ENCODE measurements at places on chromosomes 1 and 21. TPM values are rescaled to one million over a fixed set of nuclear protein-coding genes. Genes with fewer than 3 reads are reported as not detected.

DNA sequence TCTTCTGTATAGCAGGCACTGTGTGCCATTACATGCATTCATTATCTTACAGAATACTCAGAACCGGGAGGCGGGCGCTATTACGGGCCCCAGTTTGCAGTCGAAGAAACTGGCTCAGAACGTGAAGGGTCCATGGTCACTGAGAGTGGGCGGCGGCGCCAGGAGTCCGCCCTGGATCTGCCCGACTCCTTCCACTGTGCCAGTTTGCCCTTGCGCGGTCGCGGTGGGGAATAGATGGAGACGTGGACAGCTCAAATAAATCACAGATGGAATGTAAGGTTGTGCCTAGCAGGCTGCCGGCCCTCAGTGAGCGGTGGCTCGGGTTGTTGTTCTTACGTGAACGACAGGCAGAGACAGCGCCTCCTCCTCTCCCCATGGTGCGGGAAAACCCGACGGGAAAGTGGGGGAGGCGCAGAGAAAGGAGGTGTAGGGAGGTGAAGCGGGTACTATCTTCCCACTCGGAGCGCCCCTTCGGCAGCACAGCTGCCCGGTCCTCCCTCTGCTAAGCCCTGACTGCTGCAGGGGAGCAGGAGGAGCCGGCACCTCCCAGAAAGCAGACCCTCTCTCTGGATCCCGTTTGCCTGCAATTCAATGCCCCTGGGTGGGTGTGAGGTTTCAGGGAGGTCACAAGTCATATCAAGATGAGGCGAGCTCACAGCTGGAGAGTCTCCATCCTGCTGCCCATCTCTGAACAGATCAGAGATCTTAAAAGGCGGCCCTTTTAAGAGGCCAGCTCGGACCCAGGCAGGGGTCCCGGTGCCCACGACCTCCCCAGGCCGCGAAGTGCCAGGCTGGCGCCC lies 1.1 kb downstream of the COL9A2 start:
- DNase-seq, result no peak

DNA sequence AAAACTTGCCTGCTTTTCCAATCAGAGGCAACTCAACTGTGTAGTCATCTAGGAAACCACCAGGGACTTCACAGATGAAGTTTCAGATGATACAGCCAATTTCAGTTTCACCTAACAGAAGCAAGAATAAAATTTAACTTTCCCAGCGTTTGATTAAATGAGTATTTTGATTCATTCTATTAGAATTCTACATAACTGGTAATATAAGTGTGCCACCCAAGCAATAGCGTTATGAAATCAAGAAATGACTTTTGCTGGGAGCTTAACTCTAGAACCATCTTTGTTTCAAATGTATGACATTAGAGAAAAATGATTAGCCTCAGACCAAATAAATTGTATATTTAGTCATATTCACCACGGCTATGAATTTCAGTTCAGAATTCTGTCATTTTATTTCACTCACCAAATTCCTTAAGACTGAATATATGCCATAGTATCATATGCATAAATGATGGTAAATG lies 239.3 kb downstream of the NRIP1 start:
- no peak for DNase-seq

DNA sequence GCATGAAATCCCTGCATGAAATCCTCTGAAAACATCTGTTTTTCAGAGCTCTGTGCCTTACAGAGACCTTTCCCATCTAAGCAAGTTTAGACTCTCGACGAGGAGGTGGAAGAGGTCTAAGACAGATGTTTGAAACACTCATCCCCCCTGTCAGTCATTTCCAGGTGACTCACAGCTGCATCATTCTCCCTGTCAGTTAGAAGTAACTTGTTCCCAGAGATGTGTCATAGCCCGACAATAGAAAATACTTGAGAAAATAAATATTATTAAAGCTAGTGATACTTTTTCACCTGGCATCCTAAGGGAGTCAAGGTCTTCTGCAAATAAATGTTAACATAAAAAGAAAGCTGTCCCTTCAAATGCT lies 41.6 kb upstream of the SEC16B start:
- peak; percentile 56 for DNase-seq

DNA sequence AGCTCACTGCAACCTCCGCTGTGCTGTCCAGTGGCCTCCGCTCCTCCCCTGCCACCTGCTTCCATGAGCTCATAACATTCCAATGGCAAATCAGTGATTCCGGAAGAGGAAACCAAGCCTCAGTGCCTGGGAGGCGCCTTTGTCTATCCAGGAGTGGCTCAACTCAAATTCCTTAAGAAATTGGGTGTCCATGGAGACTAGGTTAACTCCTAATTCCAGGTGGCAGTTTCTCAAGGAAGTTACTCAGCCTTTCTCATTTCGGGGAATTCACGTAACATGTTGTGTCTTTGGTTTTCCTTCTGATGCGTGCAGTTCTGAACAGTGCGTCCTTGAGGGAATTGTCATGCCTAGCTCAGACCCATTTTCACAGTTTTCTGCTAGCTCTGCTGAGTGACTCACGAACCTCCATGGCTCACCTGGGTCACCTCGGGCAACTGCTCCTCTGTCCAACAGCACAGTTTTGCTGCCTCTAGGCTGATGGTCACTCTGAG lies 89.9 kb upstream of the DSCAM start:
- DNase-seq, result no peak

- DNase-seq, result no peak
Measured at GRCh38 chr21:45817345-45817744, 164.2 kb upstream of the COL6A1 start.

GRCh38 chr1:222165629-222166028 lies 382.3 kb downstream of the HHIPL2 start:
- no peak for DNase-seq

GRCh38 chr1:9729523-9729922 lies 78.0 kb downstream of the PIK3CD start:
- no peak for DNase-seq

DNA sequence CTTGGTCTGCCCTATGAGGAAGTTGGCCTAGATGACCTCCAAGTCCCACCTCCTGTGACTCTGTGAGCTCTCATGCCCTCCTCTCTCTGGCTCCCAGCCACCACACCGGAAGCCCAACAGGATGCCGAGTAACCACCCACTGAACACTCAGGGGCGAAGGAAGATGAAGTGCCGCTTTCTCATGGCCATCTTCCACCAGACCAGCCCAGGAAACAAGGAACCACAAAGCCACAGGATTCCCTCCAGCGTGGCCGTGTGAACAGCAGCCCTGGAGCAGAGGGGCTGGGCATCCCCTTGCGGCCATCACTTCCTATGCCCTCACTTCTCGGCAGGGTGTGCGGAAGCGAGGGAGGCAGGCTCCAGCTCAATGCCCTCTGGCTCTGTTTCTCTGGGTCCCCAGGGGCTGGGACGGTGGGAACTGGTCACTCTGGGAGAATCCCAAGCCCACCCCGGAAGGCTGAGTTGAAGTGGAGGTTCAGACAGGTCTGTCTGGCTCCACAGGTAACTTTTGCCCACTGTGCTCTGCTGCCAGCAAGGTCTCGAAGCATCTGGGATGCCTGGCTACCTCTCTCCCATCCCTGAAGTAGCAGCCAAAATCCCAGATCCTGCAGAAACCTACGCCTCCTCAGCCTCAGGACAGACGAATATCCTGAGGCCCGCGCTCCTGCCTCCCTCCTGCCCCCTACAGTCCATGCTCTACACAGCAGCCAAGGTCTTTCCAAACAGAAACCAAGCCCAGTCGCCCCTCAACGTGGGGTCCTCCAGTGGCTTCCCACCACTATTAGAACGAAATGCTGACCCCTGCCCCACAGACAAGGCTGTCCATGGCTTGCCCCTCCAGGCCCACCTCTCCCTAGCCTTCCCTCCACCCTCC lies 44.2 kb upstream of the ECE1 start:
- no peak for DNase-seq

DNA sequence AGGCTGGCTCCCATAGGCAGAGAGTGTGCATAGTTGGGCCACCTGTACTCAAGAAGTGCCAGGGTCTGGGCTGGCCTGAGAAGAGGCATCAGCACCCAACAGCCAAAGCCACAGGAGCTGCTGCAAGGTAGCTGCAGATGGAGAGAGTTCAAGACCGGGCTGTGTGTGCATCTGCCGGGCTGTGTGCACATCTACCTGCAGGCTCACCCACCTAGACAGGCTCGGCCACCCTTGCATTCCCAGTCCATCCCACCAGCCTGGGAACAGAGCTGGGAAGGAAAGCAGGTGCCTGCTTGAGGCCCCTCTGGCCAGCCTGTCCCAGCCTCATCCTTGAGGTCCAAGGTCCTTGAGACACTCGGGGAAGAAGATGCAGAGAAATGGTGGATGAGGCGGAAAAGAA lies 194.4 kb upstream of the AJAP1 start:
- DNase-seq, result no peak

- no peak for DNase-seq
Measured at GRCh38 chr1:207017615-207018559, 14.7 kb downstream of the C1orf116 start.

GRCh38 chr1:43531107-43531905 lies 623 bp downstream of the PTPRF start:
- no peak for DNase-seq

DNA sequence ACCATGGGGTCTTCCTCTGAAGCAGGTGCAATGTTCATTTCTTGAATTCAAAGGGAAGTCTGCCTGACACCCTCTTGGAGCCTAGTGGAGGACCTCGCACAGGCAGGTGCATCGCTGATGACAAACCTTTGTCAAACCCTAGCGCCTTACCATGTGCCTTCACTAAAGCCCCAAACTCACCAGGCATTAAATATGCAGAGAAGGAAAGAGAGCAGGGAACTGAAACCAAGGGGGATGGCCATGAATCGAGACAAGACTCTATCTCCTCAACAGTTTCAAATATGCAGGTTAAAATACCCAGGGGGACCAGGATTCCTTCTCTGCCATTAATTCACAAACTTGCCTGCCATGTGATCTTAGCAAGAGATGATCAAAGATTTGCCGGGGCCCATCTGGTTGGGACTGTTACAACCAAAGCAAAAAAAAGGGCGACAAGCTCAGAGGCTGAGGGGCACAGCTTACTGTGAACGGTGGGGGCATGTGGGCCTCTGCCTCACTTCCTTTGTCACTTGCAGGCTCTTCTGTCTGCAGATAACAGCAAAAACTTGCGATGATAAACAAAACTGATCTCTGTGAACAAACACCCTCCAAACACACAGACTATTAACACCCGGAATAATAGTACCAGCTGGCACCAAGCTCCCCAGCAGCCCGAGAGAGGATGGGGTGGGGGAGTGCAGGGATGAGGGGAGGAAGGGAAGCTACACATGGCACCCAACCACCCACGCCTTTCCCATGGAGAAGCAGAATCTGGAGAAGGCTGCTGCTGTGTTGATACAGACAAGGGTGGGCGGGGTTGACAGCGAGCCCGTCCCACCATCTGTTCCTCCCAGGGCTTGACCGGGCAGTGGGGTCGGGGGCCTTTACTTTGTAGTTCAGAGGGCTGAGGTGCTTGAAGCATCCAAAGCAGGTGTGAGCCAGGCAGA lies 33.9 kb downstream of the TMEM63A start:
- no peak for DNase-seq

GRCh38 chr1:79749607-79750006 lies 743.1 kb upstream of the ADGRL4 start:
- DNase-seq, result no peak

DNA sequence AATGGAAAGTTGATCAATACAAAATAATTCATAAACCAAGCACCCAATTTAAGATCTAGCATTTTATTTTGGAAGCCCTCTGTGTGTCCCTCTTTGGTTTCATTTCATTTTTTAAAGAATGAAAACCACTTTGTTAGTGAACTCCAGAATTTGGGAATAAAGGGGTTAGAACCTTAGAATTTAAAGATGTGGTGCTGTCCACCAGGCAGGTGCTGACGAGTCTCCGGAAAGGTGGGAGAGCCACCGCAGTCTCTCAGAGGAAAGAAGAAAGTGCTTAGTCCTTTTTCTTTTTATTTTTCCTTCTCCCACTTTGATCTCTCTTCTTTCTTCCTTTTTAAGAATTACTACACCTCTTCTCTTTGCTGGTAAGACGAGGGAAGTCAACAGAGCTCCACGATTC lies 20.5 kb upstream of the HIVEP3 start:
- DNase-seq, result no peak

GRCh38 chr1:109273570-109274288 lies 9.2 kb downstream of the PSRC1 start:
- no peak for DNase-seq

GRCh38 chr1:49026230-49026811 lies 249.6 kb upstream of the BEND5 start:
- DNase-seq, result no peak

GRCh38 chr1:5478156-5478695 lies 514.0 kb downstream of the NPHP4 start:
- no peak for DNase-seq

DNA sequence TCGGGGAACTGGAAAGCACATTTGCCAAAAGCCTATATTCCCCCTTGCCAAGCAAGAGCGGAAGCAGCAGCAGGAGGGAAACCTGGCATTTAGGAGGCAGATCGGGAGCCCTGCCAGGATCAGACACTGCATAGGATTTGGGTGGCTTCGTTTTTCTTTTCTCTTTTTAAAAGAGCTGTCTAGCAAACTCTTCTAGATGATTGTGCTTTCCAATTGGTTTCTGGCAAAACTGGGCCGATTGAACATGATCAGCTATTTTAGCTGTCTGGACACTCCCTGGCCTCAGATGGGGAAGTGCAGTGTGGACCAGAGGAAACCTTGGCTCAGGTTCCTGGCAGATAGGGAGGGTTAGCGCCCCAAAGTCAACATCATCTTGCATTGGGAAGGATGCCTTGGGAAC lies 414.0 kb upstream of the KAZN start:
- DNase-seq, result no peak

- DNase-seq, result no peak
Measured at GRCh38 chr1:51948491-51948915, 42.0 kb downstream of the RAB3B start.

DNA sequence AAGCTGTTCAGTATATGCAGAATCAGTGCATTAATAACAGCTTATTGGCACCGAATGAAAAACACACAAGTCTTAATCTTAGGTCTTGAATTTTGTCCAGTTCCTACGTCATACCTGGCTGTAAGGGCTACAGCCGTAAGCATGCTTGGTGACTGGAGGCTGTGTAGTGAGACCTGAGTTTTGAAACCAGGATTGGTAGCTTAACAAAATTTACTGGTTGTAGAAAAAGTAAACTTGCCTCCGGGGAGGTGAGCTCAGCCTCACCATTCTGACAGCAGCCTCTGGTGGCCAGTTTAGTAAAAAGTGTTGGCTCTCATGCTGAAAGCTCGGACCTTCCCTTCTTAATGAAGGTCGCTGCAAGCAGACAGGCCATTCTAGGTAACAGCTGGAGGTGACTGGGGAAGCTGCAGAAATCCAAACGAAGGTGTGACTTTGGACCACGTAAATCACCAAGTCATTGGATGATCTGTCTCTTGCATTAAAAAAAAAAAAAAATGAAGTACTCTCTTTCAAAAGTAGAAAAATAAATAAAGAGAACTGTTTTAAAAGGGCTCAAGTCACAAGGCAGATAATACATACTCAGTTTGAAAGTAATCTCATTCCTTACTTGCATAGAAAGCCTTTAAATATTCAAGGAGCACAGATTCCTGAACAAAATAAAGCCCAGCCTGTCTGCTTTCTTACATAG lies 48.9 kb downstream of the HLCS start:
- DNase-seq, result peak; percentile 24

GRCh38 chr21:41048145-41048544 lies 119.8 kb upstream of the BACE2 start:
- DNase-seq, result no peak

CR2 gene
- total RNA-seq, result not detected

GABPB2 gene
- 9.8 TPM for total RNA-seq

FCRL5 gene
- under 0.01 TPM for total RNA-seq

SPRR2B gene
- total RNA-seq, result not detected

PAX7 gene
- total RNA-seq, result not detected

AMPD1 gene
- not detected for total RNA-seq

CHD5 gene
- 0.04 TPM for total RNA-seq

Data from pulmonary artery endothelial cell (primary cell).